ENCODE measurements at places on chromosomes 11 and 22.
A peak's percentile ranks its signal among the peaks of the same experiment; 100 is the strongest.

- DNase-seq, result no peak
These were observed 17.1 kb upstream of the EFCAB6 start for GRCh38 chr22:43828998-43829782.

DNA sequence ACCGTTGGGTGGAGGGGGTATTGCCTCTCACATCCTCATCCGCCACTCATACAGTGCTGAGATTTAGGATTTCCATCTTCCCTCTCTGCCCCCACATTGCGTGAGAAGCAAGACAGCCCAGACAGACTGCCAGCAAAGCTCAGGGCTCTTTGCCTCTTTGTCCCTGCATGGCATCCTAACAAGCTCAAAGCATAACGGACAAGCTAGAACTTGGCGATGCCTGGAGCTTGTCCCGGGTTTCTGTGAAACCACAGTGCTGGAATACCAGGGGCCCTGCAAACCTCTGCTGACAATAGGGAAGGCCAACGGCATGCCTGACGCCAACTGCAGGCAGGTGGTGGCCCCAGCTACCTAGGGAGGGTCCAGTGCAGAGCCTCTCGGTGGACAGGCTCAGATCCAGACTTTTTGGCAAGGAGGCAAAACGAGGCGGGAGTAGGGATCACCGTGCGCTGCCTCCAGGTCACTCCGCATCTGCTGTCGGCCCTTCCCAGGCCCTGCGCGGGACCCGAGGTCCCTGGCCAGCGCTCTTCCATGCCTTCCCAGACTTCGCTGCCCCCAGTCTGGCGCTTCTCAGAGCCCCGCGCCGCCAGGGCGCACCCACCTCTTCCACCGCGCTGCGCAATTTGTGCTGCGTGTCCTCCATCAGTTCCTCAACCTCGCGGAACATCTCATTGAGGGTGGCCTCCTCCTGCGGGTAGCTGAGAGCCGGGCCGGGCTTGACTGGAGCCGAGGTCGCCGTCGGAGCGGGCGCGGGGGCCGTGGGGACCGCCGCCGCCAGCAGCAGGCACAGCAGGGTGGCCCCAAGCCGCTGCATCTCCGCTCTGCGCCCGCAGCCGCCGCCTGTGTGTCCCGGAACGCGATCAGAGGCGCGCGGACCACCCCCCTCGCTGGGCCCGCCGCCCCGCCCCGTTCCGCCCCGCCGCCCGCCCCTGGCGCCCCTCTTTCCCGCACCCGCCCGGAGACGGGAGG lies at the start of gene DKK3:
DKK3 (minus strand) TSS at position 858 of the 969 bp plus-strand sequence; CDS start at position 814, 44 bp downstream.
- peak; percentile 44 for DNase-seq

GRCh38 chr11:116576526-116576925 lies 196.3 kb downstream of the BUD13 start:
- peak; percentile 15 for DNase-seq

- DNase-seq, result no peak
These were observed 10.6 kb upstream of the PLET1 start for GRCh38 chr11:112271242-112271641.

- DNase-seq, result no peak
These were observed 135.3 kb downstream of the MORC2 start for GRCh38 chr22:30833322-30833721.

GRCh38 chr11:2586793-2587131 lies 113.0 kb downstream of the KCNQ1OT1 start:
- DNase-seq, result no peak

DNA sequence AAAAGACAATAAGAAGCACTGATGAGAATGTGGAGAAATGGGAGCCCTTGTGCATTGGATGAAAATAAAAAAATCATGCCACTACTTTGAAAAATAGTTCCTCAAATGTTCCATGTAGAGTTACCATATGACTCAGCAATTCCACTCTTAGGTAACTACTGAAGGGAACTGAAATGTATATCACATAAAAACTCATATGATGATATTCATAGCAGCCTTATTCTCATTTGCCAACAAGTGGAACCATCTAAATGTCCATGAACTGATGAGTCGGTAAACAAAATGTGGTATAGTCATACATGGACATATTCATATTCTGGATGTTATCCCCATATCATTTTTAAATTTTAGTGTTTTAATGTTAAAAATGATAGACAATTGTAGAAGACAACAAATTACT lies 3.5 kb downstream of the KRTAP5-9 start:
- no peak for DNase-seq

DNA sequence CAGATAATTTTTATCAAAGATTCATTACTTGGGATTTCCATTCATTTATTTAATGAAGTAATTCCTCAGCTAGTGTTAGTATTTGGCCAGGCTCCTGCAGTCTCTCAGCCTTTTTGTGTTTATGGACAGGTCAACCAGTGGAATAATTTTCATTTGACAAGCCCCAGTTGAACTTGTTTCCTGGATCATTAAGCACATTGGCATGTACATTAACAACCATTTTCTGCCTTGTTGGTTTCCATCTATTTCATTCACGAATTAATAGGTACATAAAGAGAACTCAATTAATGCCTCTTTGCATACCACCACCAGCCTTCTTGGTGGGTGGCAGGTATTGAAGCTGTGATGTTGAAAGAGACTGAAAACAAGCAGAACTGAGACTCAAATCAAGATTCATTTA lies 745.2 kb downstream of the KCNA4 start:
- DNase-seq, result no peak

DNA sequence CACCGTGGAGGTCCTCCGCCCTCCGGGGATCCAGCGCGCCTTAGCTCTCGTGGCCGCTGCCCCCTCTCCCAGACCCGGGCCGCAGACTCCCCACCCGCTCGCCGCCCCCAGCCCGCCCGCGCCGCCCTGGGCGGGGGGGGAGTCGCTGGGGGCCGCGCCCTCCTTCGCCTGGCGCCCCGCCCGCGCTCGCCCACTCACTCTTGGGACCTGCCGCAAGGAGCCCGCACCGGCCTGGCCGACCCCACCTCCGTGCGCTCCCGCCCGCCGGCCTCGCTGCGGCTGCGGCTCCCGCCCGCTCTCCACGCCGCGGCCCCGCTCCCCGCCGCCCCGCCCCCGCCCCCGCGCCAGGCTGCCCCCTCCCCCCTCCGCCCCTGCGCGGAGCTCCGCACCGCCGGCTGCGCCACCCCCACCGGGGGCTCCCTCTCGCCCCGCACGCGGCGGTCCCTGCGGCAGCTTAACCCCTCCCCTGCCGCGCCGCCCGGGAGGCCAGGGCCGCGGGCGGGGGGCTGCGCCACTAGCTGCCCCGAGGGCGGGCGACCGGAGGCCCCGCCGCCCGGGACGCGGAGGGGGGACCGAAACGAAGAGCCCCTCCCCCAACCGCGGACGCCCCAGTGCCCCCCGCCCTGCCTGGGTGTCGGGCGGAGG lies 724 bp upstream of the RASGRP2 start:
- no peak for DNase-seq

DNA sequence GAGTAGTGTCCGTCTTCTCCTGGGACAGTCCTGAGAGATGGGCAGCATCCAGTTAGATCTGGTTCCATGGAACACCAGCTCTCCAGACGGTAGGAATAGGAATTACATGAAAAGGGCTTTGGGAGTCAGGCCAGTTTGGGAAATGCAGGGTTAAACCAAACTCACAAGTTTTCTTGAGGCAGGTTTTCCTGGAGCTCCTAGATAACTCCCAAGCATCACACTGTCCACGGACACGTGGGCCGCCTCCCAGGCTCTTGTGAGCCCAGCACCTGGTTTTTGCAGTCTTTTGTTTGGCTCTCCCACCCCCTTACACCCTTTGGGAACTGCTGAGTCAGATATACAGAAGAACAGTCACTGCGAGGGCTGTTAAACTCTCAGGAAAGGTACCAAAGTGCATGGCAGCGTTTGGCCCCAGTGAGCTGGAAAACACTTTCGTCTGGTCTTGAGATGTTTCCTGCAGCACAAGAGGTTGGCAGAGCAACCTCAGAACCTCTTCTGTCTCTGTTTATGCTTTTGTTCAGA lies 90.0 kb downstream of the BCR start:
- no peak for DNase-seq

DNA sequence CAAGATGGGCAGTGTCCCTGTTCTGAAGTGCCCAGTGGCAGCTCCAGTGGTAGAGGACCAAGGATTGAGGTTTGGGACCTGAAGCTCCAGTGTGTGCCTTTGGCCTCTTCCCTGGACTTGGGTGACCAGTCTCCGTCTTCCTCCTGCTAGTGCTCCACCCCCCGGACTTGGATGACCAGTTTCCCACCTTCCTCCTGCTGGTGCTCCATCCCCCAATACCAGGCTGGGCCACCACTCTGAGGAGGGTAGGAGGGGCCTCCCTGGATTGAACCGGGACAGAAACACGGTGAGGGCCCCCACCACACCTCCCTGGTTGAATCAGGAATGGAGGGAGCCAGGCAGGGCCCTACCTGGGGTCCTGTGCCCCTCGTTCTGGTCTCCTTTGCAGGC lies 10.9 kb upstream of the NEAT1 start:
- no peak for DNase-seq

DNA sequence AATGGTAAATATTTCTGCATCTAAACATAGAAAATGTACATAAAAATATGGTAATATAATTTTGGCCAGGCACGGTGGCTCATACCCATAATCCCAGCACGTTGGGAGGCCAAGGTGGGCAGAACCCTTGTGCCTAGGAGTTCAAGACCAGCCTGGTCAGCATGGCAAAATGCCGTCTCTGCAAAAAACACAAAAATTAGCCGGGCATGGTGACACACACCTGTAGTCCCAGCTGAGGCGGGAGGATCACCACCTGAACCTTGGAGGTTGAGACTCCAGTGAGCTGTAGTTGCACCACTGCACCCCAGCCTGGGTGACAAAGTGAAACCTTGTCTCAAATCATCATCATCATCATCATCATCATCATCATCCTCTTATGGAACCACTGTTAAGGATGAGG lies 230.6 kb upstream of the NCAM1 start:
- DNase-seq, result no peak

DNA sequence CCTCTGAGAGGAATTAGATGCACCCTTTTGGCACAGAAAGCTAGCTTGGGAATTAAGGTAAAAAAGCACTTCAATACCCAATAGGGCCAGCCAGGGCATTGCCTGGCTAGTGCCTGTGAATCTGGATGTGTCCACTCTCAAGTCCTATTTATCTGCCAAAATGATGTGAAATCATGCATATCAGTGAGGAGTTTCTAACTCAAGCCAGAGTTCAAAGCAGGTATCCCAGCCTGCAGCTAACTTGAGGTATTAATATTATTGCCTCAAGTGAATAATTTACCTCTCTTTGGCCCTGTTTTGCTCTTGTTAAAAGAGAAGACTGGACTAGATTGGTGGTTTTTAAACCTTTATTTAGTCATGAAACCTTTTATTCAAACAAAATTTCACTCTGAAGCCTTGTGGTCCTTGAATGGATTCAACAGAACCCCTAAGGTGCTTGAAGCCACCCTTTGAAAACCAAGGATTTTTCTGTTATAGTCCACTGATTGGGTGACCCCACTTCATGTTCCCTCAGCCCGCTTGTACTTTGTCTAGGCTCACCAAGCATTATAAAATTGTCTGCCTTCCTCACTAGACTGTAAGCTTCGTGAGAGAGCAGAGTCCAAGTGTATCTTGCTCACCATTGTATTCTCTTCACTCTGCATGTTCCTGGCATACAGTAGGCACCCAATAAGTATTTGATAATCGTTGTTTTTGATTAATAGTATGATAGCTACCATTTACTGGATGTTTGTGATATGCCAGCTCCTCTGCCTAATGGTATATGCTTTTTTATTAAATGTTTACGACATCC lies 4.5 kb downstream of the RNF121 start:
- DNase-seq, result no peak

- DNase-seq, result no peak
These were observed 137.2 kb upstream of the MTMR2 start for GRCh38 chr11:96061069-96061468.

DNA sequence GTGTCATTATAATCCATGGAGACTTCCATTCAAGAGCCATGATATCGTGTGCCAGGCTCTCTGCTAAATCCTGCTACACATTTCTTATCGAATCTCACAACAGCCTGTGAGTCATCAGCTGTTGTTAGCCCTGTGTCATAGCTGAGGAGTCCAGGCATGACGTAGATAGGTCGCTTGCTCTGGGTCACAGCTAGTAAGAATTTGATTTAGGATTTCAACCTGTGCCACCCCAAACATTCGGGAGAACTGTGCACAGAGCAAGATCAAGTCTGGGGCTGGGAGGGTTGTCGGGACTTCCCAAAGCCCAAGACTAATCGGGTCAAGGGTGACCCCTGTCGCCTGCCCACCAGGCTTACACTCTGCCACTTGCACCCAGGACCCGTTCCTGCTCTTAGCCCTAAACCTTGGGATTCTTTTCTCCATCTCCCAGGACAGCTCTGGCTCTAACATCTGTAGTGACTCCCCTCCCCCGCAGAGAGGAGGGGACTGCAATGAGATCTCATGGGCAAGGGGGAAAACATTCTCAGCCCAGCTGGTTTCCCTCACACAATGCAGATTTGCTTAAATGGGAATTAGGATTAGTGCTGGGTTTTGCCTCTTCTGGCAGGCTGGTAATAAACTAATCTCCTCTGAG lies 34.3 kb downstream of the TSPAN18 start:
- DNase-seq, result peak; percentile 28

DNA sequence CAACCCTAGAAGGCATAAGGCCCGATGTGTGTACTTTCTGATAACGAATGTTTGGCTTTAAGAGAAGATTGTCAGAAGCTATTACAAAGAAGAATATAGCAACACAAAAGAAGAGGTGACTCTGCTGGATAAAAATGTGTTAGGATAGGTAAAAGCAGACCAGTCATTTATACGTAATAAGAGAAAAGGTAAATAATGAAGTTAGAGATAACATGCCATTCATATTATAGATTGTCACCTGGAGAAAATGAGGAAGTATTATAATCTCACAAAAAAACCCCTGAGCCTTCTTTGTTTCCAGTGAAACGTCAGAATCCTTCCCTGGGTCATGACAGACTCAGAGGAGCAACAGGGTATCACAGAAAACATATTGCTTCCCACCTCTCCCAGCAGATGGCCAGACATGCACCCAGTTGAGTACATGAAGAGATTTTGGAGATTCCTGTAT lies 36.1 kb downstream of the PPFIA1 start:
- no peak for DNase-seq

DNA sequence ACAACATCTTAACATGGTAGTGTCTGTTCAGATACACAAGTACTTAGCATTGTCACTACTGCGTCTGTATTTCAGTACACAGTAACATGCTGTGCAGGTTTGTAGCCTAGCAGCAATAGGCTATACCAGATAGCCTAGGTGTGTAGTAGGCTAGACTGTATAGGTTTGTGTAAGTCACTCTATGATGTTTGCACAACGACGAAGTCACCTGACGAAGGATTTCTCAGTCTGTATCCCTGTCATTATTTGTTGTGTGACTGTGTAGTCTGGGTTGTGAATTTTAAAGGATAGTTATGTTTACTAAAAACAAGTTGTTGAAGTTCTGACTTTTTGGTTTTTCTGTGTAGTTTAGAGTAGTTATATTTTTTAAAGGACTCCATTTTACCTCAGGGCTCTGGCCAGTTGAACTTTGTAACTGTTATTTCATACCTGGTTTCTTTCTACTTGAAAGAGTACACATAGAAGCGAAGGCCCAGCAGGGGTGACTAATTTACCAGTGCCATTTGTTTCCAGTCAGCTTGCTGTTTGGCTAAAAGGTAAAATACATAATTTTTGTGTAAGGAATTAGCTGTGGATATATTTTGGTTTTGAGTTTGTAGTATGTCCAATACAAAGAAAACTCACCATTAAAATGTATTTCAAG lies 72.3 kb downstream of the PPP6R3 start:
- DNase-seq, result peak; percentile 82

GRCh38 chr11:19970944-19971343 lies 189.3 kb downstream of the DBX1 start:
- DNase-seq, result no peak
